ENCODE measurements at places on chromosomes 12 and 14. TPM values are rescaled to one million over a fixed set of nuclear protein-coding genes. Genes with fewer than 3 reads are reported as not detected.

DNA sequence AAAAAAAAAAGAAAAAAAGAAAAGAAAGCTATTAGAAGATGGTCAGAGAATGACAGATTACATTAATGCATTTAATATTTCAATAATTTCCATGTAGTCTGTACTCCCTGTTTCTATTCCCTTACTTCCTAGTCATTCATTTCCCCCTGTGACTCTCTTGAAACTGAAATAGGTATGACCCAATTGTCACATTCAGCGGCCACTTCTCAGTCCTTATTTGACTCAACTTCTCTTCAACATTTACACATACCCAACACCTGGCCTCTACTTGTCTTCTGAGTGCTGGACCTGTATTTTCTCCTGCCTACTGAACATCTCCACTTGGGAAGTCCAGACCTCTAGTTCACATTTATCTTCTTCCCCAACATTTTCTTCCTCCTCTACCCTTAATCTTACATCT is 7.2 kb downstream of the EEA1 start:
- no peak for DNase-seq

- DNase-seq: no peak
These were observed 87.4 kb upstream of the FZD10 start for GRCh38 chr12:130074661-130075406.

- DNase-seq: no peak
These were observed 583 bp downstream of the DNAH10 start for GRCh38 chr12:123762715-123763052.

- no peak for DNase-seq
These were observed 133.7 kb upstream of the RTL1 start for GRCh38 chr14:101037021-101037817.

GRCh38 chr12:93402333-93403311 is 24.9 kb downstream of the NUDT4 start:
- DNase-seq: no peak

GRCh38 chr12:55008944-55009585 is 10.7 kb upstream of the NEUROD4 start:
- DNase-seq: no peak

DNA sequence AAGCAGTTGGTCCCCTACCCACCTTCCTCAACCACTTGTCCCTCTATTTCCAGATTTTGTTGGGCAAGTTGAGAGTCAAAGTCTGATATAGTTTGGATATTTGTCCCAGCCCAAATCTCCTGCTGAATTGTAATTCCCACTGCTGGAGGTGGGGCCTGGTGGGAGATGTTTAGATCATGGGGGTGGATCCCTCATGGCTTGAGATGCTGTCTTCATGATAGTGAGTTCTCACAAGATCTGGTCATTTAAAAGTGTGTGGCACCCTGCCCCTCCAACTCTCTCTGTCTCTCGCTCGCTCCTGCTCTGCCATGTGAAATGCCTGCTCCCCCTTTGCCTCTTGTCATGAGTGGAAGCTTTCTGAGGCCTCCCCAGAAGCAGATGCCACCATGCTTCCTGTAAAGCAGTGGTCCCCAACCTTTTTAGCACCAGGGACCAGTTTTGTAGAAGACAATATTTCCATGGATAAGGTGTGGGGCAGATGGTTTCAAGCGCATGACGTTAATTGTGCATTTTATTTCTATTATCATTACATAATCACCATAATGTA is 37.3 kb upstream of the BCL11B start:
- DNase-seq: no peak

GRCh38 chr12:95673576-95673975 is 117.0 kb downstream of the NTN4 start:
- DNase-seq: no peak

DNA sequence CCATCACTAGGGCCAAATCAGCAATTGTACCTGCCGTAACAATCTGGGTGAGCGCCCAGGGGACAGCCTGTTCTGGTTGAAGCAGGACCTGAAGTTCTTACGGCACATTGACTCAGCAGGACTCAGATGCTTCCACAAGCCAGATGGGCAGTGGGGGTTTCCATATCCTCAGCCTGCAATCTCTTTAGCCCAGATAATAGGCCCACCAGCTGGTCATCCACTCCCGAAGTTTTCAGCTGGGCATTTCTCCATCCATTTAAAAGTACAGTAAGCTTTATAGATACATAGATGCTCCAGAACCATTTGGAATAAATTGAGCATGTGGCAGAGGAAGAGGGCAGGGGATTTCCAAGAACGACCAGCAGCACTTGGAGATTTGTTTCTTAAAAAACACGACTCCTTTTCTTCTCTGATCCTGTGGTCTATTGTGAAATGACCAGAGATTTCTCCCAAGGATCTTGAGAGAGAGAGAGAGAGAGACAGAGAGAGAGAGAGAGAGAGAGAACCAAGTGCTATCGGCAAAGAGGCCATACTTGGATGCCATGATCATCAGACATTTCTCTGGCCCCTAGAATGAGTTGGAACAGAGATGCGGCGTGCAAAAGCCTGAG is 74.8 kb upstream of the PLXNC1 start:
- no peak for DNase-seq

DNA sequence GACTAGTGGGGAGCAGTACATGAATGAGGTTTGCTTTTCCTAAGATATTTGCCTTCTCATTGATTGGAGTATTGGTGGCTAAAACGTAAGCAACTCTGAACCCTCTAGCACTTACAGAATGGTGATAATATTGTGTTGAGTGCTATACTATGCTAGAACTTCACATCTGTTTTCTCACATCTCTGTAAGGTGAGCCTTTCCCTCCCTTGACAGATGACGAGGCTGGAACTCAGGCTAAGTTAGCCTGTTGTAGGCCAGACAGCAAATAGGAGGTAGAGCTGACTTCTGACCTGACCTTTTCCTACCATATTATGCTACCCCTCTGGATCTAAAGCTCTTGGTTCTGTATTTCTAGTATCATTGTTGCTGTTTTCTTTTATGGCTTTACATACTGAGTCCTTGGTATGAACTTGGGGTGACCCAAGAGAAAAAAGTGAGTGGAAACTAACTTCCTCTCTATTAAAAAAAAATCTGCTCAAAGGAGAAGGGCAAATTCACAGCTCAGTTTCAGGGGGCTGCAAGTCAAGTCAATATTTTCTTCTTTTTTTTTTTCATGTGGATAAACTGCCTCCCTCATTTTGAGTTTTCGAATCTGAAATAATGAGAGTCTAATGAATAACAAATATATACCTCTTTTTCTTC is 85.9 kb downstream of the CRADD start:
- DNase-seq: no peak

- no peak for DNase-seq
These were observed 395.5 kb downstream of the ZFP36L1 start for GRCh38 chr14:68397371-68397811.

- no peak for DNase-seq
These were observed 68.4 kb upstream of the FLRT2 start for GRCh38 chr14:85461432-85462133.

Gene KCNMB4
- total RNA-seq: 0.26 TPM

Gene KCNJ8
- total RNA-seq: not detected

Gene OAS2
- 6.0 TPM for total RNA-seq

Gene TRHDE
- total RNA-seq: 5.0 TPM

Measured in MG63 (cell line).